DMS153 (cell line): ENCODE measurements at places on chromosomes 13 and 19.
A peak's percentile ranks its signal among the peaks of the same experiment; 100 is the strongest.

GRCh38 chr13:36764957-36765356, 54.1 kb upstream of the RFXAP start:
- DNase-seq = no peak

DNA sequence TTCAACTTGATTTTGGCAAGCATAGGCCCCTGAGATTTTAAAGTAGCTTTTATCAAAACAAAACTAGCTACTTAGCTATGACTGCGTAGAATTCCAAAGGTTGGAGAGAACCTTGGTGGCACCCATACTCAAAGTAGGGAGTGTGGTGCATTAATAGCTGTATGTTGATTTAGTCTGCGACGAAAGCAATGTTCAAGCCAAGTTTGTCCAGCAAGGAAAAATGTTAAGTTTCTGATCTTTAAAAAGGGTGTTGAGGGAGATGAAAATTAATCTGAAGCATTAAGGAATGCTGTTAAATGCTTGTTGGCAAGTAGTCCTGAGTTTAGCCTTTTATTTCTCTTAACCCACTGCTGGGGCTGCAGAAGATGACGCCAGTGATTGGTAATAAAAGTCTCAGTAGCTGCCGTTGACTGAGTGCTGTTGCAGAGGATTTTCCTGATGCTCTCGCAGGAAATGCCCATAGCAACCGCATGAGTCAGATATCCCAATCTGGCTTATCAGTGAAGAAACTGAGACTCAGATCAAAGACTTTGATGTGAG, 75.9 kb upstream of the RNF113B start:
- no peak for DNase-seq

GRCh38 chr13:43387880-43388279, 364.5 kb downstream of the DNAJC15 start:
- DNase-seq = peak; percentile 61

GRCh38 chr13:47484548-47484947, 516.5 kb downstream of the SUCLA2 start:
- DNase-seq = peak; percentile 31

- no peak for DNase-seq
Measured at GRCh38 chr13:92573467-92574057, 653.0 kb upstream of the GPC6 start.

GRCh38 chr19:49528211-49528771, 488 bp downstream of the RCN3 start:
- DNase-seq = no peak

DNA sequence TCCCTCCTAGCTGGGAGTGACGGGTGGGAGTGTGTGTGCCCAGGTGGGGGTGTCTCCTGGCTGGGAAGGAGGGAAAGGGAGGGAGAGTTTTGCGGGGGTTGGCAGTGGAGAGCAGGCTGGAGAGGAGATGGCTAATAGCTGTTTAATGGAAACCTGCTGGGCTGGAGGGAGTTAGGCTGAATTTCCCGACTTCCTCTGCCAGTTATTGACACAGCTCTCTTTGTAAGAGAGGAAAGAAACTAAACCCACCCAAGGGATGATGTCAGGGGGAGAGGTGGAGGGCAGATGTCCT, 10.2 kb upstream of the ILF3 start:
- no peak for DNase-seq

DNA sequence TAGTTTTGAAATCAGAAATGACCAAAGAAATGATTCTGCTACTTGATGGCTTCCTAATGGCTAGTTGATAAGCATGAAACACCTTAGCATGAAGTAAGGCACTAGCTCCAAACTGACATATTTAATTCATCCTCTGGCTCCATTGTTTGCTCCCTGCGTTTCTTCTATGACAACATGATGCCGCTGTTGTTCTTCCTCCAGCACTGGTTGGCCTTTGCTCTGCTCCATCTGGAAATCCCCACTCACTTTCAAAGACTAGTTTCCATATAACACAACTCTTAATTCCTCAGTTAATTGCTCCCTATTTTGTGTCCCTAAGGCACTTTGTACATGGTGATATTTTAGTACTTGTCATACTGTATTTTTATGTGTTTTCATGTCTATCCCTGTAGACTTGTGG, 151.6 kb downstream of the GPC6 start:
- DNase-seq = peak; percentile 43

GRCh38 chr19:29212356-29212647, 649 bp downstream of the UQCRFS1 start:
- no peak for DNase-seq

GRCh38 chr19:31263328-31263727, 85.9 kb downstream of the TSHZ3 start:
- no peak for DNase-seq

DNA sequence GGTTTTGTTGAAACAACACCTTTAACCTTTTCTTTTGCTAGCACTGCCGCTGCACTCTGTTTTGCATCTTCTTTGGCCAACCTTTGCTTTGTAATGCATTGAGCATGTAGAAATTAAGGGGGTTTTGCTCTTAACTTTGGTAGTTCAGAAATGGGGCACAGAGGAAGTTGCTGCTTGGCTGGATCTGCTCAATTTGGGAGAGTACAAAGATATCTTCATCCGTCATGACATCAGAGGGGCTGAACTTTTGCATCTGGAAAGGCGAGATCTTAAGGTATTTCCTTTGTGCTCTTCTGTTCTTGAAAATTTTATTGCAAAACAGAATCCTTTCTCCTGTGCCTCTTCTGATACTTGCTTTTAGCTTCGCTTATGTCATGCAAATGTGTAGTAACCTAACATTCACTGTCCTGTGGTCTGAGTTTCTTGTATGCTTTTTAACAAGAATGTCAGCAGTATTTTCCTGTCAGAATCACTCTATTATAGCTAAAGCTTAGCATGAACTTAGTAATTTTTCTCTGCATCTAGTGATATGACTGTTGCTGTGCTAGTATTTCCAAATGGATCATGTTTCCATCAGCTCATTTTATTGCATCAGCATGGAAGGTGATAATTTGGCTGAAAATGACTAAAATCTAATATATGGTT, 50.7 kb upstream of the AKAP11 start:
- no peak for DNase-seq

DNA sequence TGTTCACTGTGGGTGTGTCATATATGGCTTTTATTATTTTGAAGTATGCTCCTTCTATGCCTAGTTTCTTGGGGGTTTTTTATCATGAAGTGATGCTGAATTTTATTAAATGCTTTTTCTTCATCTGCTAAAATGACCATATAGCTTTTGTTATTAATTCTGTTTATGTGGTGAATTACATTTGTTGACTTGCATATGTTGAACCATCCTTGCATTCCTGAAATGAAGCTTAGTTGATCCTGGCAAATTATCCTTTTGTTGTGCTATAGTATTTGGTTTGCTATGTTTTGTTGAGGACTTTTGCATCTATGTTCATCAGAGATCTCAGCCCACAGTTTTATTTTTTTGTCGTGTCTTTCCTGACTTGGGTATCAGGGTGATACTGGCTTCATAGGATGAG, 12.1 kb downstream of the GPC6 start:
- DNase-seq = no peak

- peak; percentile 67 for DNase-seq
Measured at GRCh38 chr19:58097781-58098681, at the start of gene ZSCAN18. Gene ZSCAN18 (minus strand): TSS chr19:58098231. CDS start chr19:58090267, 7,964 bp downstream.

DNA sequence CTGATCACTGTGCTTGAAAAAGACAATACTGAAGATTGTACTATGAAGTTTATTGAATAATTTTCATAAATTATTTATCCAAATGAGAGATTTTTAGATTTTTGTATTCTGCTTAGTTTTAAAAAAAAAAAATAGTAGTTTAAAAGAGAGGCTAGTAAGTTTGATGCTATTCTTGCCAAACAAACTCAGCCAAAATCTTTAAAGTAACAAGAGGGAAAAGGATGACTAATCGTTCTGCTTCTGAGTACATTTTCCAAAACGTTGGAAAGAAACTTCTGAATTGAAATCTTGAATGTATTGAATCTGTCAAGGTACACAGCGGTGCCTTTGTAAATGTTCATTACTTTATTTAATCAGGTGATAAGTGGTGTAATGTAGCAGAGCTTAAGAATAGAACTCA, 34.4 kb downstream of the NUP58 start:
- no peak for DNase-seq

- no peak for DNase-seq
Measured at GRCh38 chr13:71880753-71881541, 13.9 kb upstream of the DACH1 start.

DNA sequence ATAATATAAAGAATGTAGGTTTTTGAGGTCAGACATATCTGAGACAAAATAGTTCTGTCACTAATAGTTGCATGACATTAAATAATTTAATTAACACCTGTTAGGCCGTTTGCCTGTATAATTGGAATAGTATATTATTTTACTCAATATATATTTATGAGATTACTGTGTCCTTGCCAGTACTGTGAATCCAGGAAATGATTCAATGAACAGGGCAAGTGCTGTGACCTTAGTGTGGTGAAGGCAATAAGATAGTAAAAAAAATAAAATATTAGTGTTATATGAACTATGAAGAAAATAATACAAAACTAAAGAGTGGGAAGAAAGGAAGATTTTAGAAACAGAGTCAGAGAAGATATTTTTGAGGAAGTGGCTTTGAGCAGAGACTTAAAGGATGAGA, 403.7 kb downstream of the PCDH9 start:
- DNase-seq = no peak

- DNase-seq = no peak
Measured at GRCh38 chr13:94431987-94432386, 47.5 kb downstream of the DCT start.

GRCh38 chr13:58830841-58831240, 1199.3 kb downstream of the PCDH17 start:
- DNase-seq = no peak

- DNase-seq = no peak
Measured at GRCh38 chr13:59463023-59463422, 700.7 kb downstream of the DIAPH3 start.

DNA sequence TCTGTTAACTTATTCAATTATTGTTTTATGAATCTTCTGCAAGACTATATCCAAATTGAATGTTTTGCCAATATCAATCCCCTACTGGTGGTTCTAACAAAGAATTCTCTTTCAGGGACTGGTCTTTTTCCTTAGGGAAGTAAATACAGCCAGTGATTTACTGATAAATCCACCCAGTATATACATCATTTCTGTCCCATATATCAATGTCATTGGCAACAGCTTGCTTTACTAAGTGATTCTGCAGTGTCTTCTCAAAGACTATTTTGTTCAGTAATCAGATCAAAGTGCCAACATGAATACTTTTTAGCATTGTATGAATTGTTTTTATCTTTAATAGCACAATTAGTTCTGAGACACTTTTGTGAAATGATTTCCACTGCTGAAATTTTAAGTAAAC, 114.0 kb upstream of the OBI1 start:
- no peak for DNase-seq

- DNase-seq = no peak
Measured at GRCh38 chr13:113746671-113747070, 12.4 kb upstream of the TMEM255B start.

- DNase-seq = no peak
Measured at GRCh38 chr19:32233091-32233490, 112.3 kb upstream of the ZNF507 start.

- no peak for DNase-seq
Measured at GRCh38 chr19:13966684-13967128, 14.4 kb downstream of the DCAF15 start.

DNA sequence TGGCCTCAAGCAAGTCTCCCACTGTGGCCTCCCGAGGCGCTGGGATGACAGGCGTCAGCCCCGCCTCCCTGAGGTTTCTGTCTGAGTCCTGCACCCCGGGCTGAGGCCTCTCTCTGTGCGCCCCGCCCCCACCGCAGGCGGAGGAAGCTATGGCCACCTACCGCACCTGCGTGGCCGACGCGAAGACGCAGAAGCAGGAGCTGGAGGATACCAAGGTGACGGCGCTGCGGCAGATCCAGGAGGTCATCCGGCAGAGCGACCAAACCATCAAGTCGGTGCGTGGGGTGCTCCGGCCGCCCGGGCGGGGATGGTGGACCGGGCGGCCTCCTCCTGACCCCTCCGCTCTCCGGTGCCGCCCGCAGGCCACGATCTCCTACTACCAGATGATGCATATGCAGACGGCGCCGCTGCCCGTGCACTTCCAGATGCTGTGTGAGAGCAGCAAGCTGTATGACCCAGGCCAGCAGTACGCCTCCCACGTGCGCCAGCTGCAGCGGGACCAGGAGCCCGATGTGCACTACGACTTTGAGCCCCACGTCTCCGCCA, 12.7 kb downstream of the ARHGAP45 start:
- DNase-seq = no peak

DNA sequence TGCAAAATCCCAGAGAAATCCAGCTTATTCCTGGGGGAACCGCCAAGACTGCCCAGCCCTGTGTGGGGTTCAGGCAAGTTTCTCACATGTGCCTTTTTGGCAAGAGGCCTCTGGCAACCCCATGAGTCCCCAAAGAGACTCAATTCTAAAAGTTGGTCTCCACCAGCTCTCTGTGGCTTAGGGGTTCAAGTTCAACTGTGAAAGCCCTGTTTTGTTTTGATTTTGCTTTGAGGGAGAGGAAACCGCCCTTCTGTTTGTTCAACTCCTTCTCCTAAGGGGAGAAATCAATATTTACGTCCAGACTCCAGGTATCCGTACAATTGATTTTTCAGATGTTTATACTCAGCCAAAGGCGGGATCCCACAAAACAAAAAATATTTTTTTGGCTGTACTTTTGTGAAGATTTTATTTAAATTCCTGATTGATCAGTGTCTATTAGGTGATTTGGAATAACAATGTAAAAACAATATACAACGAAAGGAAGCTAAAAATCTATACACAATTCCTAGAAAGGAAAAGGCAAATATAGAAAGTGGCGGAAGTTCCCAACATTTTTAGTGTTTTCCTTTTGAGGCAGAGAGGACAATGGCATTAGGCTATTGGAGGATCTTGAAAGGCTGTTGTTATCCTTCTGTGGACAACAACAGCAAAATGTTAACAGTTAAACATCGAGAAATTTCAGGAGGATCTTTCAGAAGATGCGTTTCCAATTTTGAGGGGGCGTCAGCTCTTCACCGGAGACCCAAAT, 583 bp upstream of the LDLR start:
- DNase-seq = peak; percentile 36
